ENCODE measurements at places on chromosomes 7 and 10.

DNA sequence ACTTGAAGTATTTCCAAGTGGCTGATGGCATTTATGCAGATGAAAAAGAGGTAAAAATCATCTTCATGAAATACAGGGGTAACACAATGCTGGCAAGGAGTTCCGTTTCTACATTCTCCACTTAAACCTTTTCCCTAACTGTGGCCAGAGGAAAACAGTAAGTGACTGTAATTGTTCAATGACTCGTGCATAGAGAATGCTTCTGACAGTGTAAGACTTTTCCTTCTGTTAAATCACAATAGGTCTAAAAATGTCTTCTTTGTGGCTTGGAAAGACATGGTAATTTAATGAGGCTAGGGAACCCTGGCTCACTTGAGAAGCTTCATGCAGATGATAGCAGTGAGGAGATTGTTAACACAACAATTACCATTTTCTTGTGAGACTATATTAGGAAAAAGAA lies 50.3 kb upstream of the RSU1 start:
- DNase-seq, result no peak

DNA sequence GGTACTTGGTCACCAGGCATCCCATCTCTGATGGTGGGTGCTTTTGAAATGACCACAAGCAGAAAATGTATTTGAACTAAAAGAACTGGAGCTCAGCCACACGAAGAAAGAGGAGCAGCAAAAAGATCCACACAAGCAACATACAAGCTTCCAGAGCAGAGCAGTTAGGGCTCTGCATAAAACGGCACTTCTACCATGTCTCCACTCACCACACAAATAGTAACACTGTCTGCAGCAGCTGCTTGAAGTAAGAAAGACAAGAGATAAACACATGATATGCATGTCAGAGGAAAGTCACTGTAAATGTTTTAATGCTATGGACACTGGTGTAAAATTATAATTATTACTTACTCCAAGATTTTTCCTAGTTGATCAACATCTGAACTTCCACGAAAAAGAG lies 32.5 kb upstream of the FAM133B start:
- DNase-seq, result no peak

- no peak for DNase-seq
Measured at GRCh38 chr10:104779701-104780100, 138.6 kb downstream of the SORCS3 start.

DNA sequence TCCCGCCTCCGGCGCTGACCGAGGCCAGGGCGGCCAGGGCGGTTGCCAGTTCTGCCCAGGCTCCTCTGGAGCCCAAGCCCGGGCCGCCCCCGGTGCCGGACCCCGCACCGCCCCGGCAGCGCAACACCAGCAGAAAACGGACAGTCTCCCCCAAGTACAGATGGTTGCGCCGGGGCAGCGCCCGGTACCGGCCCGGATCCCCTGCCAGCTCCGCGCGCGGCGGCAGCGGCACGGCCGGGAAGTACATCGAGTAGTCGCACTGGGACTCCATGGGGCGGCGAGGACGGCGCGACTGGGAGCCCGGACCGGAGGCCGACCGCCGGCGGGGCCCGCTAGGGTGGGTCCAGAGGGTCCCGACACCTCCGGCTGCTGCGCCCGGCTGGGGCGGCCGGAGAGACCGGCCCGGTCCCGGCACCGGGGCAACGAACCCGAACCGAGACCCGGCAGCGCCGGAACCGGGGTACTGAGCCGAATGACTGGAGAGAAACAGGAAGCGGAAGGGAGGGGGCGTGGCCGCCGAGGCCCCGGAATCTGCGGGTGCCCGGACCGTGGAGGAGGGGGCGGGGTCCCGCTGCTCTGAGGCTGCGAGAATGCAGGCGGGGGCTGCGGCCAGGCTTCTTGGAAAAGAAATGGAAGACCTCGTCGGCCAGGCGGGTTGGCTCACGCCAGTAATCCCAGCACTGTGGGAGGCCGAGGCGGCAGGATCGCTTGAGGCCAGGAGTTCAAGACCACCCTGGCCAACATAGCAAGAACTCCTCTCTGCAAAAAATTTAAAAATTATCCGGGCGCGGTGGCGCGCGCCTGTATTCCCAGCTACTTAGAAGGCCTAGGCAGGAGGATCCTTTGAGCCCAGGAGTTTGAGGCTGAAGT lies at the start of gene TRAPPC14:
Gene TRAPPC14, minus strand, starts transcription at position 495 of the 870 bp plus-strand sequence. Its CDS starts 224 bp downstream, at position 271.
- DNase-seq, result peak; percentile 88

DNA sequence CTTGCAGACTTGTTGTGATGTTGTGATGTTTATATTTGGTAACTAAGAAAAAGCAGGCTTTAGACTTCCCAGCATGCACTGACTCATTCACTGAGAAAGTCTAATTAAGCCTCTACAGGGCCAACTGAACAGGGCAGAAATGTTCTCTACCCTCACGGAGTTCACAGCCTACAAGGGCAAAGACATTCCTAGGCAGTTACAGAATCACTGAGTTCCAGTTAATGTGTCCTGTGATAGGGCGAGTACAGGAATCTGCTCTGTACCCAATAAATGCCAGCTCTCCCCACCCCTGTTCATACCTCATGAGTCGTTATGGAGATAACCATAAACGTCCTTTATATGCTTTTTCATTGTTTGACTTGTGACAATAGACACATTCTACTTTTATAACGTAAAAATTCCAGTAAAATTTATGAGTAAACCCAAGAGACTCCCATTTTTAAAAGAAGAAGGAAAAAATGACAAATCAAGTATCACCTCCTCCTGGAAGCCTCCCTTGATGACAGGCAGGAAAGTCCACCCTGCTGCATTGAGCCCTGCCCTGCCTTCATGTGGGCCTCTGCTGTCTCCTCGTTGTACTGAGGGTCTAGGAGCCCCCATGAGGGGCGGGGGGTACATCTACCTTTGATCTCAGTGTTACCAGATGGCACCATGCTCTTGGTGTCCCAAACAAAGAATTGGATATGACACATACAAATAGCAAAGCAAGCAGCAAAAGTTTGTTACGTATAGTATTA lies 14.3 kb downstream of the MUC12 start:
- no peak for DNase-seq

- no peak for DNase-seq
Measured at GRCh38 chr7:79420464-79420863, 33.0 kb downstream of the MAGI2 start.

GRCh38 chr7:84538268-84538667 lies 343.7 kb upstream of the SEMA3A start:
- DNase-seq, result no peak

DNA sequence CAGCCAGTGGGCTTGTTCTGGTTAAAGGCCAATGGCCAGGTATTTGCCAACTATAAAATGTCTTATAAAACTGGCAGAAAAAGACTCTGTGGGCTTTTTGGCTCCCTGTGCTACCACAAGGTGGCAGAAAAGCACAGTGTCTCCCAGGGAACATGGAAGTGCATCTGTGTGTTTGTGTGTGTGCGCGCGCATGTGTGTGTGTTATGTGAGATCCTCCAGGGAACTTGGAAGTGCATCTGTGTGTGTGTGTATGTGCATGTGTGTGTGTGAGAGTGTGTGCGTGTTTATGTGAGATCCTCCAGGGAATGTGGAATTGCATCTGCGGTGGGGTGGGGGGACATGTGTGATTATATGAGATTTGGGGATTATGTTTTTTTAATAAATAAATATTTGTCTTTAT lies 30.2 kb upstream of the ABI1 start:
- no peak for DNase-seq

- no peak for DNase-seq
Measured at GRCh38 chr7:127819975-127820731, 168.2 kb downstream of the SND1 start.

DNA sequence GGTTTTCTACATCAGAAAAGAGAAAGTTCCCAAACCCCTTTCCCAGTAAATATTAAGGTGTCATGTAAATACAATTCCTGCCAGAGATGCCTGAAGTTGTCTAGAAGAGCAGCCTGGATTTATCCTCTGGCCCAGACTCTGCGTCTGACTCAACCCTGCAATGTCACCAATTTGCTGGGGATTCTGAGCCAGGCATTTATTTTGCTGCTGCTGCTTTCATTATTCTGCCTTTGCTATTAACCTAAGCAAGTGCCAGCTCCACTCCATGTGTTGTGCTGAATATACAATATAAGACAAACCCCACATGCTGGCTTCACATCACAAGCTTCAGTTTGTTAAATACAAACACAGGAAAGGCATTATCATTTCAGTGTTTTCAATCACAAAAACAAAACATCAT lies 59.1 kb downstream of the ELAPOR2 start:
- DNase-seq, result no peak

DNA sequence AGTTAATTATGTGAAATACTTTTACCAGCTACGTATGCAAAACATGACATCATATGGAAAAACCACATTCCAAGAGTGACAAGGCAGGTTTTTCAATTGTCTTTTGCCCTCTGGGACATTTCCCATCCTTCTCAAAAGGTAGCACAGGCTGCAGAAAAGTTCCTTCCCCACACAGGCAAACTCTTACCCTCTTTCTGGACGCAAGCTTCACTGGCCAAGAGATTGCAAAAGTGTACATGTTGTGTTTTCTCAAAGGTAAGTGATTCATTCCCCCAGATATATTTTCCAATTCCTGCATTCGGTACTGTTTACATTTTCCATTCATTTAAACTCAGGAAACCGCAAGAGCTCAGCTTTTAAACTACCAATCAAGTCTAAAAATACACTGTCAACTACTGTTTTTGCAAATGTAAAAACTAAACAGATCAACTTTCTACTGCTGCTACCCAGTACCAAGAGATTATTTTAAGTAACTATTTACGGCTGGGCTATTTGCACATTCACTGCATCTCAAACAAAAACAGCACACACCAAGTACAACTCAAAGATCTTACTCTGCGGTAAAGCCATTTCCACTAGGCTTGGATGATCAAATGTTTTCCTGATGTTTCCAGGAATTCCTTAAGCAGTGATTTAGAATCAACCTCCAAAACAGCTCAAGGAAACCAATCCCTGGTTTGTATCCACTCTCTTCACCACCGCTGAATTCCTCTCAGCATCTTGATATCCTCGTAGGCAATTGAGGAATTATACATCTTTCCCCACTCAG lies 233.6 kb upstream of the CCDC6 start:
- DNase-seq, result no peak

- DNase-seq, result no peak
Measured at GRCh38 chr7:159049266-159050025, 95.2 kb downstream of the VIPR2 start.

DNA sequence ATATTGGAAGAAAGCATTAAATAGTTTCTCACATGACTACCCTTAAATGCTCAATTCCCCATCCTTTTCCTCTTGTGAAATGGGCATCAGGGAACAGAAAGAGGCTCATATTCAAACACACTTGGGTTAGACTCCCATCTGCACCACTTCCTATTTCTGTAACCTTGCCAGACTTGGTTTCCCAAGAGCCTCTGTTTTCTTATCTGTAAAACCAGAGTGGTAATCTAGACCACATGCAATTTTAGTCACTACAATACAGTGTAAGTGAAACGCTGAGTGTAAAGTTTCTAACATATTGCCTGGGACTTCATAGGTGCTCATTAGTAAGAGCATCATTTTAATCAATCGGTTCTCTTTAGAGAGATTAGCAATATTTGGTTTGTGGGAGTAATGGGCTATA lies 136.3 kb downstream of the SORCS1 start:
- no peak for DNase-seq

GRCh38 chr7:108291791-108292440 lies 161.8 kb upstream of the LAMB4 start:
- DNase-seq, result no peak

GRCh38 chr7:128962899-128963298 lies 25.2 kb downstream of the IRF5 start:
- DNase-seq, result no peak

DNA sequence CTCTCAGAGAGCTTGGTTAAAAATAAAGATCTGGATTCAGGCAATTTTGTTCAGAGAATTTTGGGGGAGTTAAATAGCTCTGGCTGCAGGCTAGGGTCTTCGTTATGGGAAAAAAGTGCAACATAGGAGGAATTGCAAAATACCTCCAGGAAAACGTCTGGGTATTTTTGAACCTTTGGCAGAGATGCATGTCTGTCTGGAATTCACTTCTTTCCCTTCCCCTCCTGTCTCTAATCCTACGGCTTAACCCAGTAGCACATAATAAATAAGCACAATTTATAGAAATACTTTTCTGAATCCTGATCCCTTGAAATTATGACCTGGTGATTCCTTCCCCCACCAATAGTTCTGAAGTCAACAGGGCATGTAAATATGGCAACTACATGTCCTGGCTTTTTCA lies 19.3 kb upstream of the NUP205 start:
- DNase-seq, result no peak

DNA sequence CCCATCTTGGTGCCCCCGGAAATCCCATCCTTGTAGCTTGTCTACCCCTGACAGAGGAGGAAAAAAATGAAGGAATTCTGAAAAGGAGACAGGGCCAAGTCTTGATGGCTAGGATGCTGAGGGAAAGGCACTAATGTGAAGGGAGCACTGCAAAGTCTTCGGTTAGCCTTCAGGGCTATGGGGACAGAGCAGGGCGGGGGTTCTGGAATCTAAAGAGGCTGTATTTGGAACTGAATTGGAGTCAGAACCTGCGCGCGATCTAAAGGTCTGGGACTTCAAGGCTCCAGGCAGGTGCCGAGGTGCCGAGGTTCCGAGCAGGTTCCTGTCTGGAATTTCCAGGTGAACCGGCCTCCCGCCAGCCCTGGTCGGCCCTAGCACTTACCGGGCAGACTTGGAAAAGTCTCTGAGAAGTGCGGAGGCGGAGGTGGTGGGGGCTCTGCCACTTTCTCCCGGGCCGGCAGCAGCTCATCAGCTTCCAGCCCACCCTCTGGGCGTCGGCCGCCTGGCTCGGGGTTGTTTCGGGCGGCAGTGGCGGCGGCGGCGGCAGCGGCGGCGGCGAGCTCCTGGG lies 781 bp downstream of the GBX1 start:
- DNase-seq, result no peak

DNA sequence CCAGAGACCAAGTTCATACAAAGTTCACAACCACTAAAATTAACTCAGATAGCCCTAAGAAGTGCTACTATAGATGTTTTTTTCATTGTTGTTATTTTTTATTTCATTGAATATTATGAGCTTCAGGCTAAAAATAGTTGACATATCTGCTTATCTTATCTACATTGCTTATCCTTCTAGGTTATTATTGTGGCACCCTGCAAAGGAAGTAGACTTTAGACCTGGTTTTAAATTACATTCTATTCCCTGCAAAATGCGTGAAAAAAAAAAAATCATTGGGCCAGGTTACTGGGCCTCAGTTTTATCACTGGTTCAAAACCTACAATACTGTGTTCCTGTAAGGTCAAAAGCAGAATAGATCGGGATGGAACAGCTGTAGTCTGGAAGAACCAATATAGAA lies 811.0 kb downstream of the GRM8 start:
- no peak for DNase-seq
